ENCODE measurements at places on chromosomes 6 and 20.

DNA sequence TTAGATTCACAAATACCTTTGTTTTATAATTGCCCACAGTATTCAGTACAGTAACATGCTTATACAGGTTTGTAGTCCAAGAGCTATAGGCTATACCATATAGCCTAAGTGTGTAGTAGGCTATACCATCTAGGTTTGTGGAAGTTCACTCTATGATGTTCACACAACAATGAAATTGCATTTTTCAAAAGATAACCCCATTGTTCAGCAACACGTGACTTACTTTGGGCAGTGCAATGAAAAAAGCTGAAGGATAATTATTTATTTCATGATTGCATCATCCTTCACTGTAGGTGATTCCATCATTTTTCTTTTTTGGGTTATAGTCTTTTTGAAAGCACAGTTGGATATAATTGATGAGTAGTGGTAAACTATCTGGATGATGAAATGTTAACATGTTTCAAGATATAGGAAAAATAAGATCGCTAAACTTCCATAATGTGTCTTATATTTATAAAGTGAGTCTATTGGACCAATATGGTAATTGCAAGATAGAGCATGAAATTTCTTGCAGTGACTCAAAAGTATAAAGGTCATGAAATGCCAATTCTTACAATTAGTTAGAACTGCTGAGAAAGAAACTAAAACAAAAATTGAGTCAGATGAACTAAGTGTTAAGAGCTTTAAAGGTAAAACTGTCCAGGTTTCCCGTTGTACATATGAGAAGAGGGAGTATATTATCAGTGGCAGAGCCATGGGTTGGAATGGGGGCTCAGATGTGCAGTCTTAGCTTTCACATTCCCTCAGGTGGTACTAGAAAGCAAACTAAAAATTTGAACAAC is 164.4 kb downstream of the ZFAND3 start:
- DNase-seq, result no peak

- no peak for DNase-seq
Observed at GRCh38 chr6:104958178-104959025, 1.5 kb downstream of the LIN28B start.

GRCh38 chr20:36792422-36792821 is 18.9 kb upstream of the DSN1 start:
- no peak for DNase-seq

GRCh38 chr20:475463-476357 is 13.4 kb upstream of the TBC1D20 start:
- no peak for DNase-seq

- DNase-seq, result no peak
Observed at GRCh38 chr20:2519115-2519809, 10.5 kb upstream of the ZNF343 start.

All from effector CD4-positive, alpha-beta T cell (primary cell).